ENCODE measurements at places on chromosomes 4 and X. TPM values are rescaled to one million over a fixed set of nuclear protein-coding genes. Genes with fewer than 3 reads are reported as not detected.

The SMIM10 gene
- not detected for total RNA-seq

- peaks cover 21% of the 10 kb centered on the region for H3K27me3 ChIP-seq
- DNase-seq, result peak; percentile 63
- peaks cover 10% of the 10 kb centered on the region for H3K36me3 ChIP-seq
- H3K27ac ChIP-seq, result no peak overlapping the region
- H3K4me1 ChIP-seq, result peaks cover 6% of the 10 kb centered on the region
These were observed 42.8 kb downstream of the CUL4B start for GRCh38 chrX:120517936-120518335.

- H3K27ac ChIP-seq, result no peak overlapping the region
- no peaks in the 10 kb centered on the region for H3K27me3 ChIP-seq
- H3K4me3 ChIP-seq, result no peak overlapping the region
These were observed 458.0 kb upstream of the NWD2 start for GRCh38 chr4:36786519-36786918.

The CENPI gene
- 4.6 TPM for total RNA-seq

DNA sequence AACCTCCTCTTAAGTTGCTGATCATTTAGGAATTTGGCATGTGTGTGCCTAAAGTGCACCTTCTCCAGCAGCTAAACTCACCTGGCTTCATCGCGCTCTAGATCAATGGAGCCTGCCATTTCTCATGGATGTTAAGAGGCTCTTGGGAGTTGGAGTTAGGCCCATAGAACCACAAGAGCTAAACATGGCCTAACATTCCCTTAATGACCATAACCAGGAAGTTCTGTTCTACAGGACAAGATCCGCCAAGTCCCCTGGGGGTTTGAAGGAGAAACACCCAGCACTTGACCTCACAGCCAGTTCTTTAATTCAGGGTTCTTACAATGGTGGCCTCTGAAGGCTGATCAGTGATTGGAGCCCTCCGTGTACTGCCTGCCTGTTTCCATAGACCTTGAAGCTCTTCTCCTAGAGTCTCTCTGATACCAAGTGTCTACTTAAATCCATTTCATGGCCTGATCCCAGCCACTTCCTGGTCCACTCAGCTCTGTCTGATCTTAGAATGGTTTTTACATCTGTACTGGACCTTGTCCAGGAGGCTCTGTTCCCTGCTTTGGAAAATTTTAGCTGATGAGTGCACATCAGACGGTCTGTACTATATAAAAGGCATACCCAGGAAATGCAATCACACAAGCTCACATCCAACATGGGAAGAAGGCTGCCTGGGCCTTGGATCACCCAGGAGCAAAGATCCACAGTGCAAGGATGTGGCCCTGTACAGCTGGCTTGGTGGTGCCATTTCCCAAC lies 45.1 kb downstream of the RPS3A start:
- DNase-seq, result no peak
- H3K27me3 ChIP-seq, result no peaks in the 10 kb centered on the region
- no peaks in the 10 kb centered on the region for H3K4me1 ChIP-seq
- no peak overlapping the region for H3K4me3 ChIP-seq

GRCh38 chrX:111431001-111431400 lies 19.0 kb upstream of the DCX start:
- H3K36me3 ChIP-seq, result no peaks in the 10 kb centered on the region
- no peak overlapping the region for H3K4me3 ChIP-seq
- H3K27ac ChIP-seq, result no peak overlapping the region
- no peaks in the 10 kb centered on the region for H3K4me1 ChIP-seq
- no peak for DNase-seq
- H3K27me3 ChIP-seq, result peaks cover 73% of the 10 kb centered on the region

- H3K4me3 ChIP-seq, result peak overlapping the region; percentile 64
- no peaks in the 10 kb centered on the region for H3K27me3 ChIP-seq
- H3K36me3 ChIP-seq, result peaks cover 5% of the 10 kb centered on the region
These were observed 1.6 kb downstream of the SLC49A3 start for GRCh38 chr4:687048-687970.

GRCh38 chr4:25970226-25970675 lies 56.2 kb downstream of the SMIM20 start:
- H3K36me3 ChIP-seq, result no peaks in the 10 kb centered on the region
- H3K4me3 ChIP-seq, result no peak overlapping the region
- no peak overlapping the region for H3K27ac ChIP-seq
- H3K4me1 ChIP-seq, result no peaks in the 10 kb centered on the region
- DNase-seq, result no peak
- no peaks in the 10 kb centered on the region for H3K27me3 ChIP-seq

The GAGE12F gene
- not detected for total RNA-seq

The KIAA0232 gene
- total RNA-seq, result 15.6 TPM

DNA sequence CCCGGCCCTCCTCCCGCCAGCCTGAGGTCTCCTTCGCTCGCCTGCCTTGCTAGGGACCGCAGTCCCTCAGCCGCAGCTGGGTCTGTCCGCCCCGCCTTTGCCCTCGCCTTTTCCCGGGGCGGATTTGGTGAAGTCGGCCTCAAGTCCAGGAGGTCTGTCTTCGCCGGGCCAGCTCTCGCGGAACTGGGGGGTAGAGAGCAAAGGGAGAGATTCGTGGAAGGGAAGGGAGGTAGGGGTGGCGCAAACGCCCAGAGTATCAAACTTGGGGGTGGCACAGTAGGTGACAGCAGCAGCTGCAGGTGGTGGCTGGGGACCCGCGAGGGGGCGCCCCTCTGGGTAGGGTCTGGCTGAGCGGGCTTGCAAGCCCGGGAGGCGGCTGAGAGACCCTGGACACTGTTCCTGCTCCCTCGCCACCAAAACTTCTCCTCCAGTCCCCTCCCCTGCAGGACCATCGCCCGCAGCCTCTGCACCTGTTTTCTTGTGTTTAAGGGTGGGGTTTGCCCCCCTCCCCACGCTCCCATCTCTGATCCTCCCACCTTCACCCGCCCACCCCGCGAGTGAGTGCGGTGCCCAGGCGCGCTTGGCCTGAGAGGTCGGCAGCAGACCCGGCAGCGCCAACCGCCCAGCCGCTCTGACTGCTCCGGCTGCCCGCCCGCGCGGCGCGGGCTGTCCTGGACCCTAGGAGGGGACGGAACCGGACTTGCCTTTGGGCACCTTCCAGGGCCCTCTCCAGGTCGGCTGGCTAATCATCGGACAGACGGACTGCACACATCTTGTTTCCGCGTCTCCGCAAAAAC lies at the start of gene NPY2R:
Gene NPY2R, plus strand, starts transcription at position 379 of the 797 bp plus-strand sequence. CDS start 5,304 bp downstream, outside the sequence.
- DNase-seq, result no peak
- no peaks in the 10 kb centered on the region for H3K27me3 ChIP-seq
- H3K4me1 ChIP-seq, result no peaks in the 10 kb centered on the region
- peak within 1 kb of the TSS; percentile 50 for H3K4me3 ChIP-seq

DNA sequence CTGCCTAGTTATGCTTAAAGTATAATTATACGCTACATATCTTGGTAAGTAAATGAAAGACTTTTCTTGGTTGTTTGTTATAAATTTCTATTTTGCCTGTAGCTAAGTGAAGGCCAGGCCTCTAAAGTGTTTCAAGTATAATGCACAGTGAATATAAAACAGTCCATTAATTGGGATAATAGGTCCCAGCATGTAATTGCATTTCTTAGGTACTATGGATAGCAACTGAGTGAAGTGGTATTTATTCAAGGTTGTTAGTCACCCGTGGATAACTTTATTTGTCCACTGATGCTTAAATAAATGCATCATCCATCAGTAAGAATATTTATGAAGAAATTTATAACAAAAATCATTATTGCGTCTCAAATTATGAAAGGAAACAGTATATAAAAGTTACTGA lies 59.1 kb downstream of the TEX13C start:
- H3K4me1 ChIP-seq, result no peaks in the 10 kb centered on the region
- no peak overlapping the region for H3K27ac ChIP-seq
- no peak overlapping the region for H3K4me3 ChIP-seq
- no peak for DNase-seq
- no peaks in the 10 kb centered on the region for H3K27me3 ChIP-seq

The ENPEP gene
- total RNA-seq, result not detected

DNA sequence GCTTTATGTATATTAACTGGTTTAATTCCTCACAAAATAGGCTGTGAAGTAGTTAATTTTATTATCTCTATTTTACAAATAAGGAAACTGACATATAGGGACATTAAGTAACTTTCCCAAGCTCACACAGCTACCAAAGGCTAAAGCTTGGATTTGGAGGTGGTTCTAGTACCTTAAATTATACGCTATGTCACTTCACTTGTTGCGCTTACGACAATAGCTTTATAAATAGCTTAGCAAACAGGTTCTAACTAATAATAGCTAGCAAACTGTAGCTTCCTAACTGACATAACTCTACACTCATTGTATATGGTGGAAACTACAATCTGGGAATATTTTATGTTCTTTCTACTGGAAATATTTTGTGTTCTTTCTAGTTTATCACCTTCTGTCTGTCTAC lies 666.4 kb upstream of the CPEB2 start:
- no peaks in the 10 kb centered on the region for H3K27me3 ChIP-seq
- no peak for DNase-seq
- peaks cover 17% of the 10 kb centered on the region for H3K4me1 ChIP-seq
- H3K36me3 ChIP-seq, result no peaks in the 10 kb centered on the region
- H3K4me3 ChIP-seq, result no peak overlapping the region

- H3K4me1 ChIP-seq, result peaks cover 11% of the 10 kb centered on the region
- no peaks in the 10 kb centered on the region for H3K27me3 ChIP-seq
- no peak overlapping the region for H3K4me3 ChIP-seq
- no peak for DNase-seq
- peaks cover 8% of the 10 kb centered on the region for H3K36me3 ChIP-seq
These were observed 161.1 kb downstream of the TRIML1 start for GRCh38 chr4:188300385-188300784.

GRCh38 chr4:72564184-72564583 lies 4.8 kb downstream of the ADAMTS3 start:
- H3K4me3 ChIP-seq, result no peak overlapping the region
- no peaks in the 10 kb centered on the region for H3K36me3 ChIP-seq
- H3K27me3 ChIP-seq, result no peaks in the 10 kb centered on the region
- peaks cover 18% of the 10 kb centered on the region for H3K4me1 ChIP-seq
- H3K27ac ChIP-seq, result no peak overlapping the region

DNA sequence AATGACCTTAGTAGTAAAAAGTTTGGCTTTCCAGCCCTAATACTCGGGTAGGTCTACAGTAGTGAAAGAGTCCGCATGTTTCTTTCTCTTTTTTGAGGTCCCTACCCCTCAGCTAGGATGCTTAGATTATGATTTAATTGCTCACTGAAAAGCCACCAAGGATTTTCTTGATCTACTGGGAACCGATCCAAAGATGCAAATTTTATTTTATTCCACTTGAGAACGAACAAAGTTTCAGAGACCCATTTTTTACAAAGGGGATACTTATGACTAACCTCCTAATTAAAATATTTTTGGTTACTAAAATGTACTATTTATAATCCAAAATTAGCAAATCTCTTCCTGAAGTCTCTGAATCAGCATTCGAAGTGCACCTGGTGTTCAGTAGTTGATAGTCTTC lies 14.3 kb upstream of the PDHA2 start:
- H3K27me3 ChIP-seq, result no peaks in the 10 kb centered on the region
- peaks cover 7% of the 10 kb centered on the region for H3K4me1 ChIP-seq
- no peak for DNase-seq
- H3K27ac ChIP-seq, result no peak overlapping the region

DNA sequence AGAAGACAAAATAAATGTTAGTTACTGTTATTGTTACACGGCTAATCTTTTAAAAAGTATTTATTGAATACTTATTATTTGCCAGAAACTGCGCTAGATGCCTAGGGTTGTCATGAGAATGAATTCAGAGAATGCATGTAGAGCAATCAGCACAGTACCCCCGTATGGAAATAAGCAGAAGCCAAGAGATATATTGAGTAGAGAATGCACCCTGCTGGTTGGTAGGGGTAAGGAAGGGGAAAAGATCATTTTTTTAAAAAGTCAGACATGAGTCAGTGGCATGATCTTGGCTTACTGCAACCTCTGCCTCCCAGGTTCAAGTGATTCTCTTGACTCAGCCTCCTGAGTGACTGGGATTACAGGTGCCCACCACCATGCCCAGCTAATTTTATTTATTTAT lies 13.1 kb upstream of the DRP2 start:
- H3K36me3 ChIP-seq, result no peaks in the 10 kb centered on the region
- peaks cover 24% of the 10 kb centered on the region for H3K27me3 ChIP-seq
- no peak overlapping the region for H3K4me3 ChIP-seq
- H3K4me1 ChIP-seq, result no peaks in the 10 kb centered on the region
- H3K27ac ChIP-seq, result no peak overlapping the region
- peak; percentile 49 for DNase-seq

GRCh38 chrX:100649550-100650356 lies 5.8 kb downstream of the SRPX2 start:
- peaks cover 46% of the 10 kb centered on the region for H3K27me3 ChIP-seq
- H3K36me3 ChIP-seq, result no peaks in the 10 kb centered on the region
- H3K4me1 ChIP-seq, result peaks cover 4% of the 10 kb centered on the region
- DNase-seq, result peak; percentile 60
- H3K4me3 ChIP-seq, result no peak overlapping the region

DNA sequence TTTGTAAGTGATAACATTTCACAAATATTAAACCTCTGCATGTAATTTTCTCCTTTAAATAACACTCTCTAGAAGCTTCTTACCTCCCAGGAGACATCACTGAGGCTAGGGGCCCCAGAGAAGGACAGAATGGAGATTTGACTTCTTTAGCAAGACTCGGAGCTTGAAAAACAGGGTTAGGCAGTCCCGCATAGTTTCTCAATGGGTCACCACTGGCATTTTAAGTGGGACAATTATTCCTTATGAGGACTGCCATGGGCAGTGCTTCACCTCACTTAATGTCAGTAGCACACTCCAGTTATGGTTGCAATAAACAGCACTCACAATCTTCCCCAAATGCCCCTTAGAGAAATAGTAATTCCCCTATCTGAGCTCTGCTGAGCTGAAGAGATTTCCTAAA lies 66.7 kb upstream of the NOCT start:
- H3K4me3 ChIP-seq, result no peak overlapping the region
- no peaks in the 10 kb centered on the region for H3K36me3 ChIP-seq
- peaks cover 11% of the 10 kb centered on the region for H3K4me1 ChIP-seq
- DNase-seq, result no peak
- no peaks in the 10 kb centered on the region for H3K27me3 ChIP-seq

DNA sequence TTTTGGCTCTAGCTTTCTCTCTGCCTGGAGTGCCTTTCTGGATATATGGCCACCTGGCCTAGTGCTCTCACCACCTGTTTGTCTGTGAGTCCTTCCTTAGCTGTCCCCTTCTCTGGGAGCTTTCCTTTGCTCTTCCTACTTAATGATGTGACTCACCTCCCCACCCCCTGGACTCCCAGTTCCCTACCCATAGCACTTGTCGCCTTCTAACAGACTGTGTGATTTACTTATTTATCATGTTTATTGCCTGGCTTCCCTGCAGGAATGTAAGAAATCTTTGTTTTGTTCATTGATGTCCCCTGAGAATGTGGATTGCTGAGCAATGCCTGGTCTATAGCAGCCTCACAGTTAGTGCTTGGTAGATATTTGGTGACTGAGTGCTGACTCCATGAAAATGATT lies 18.9 kb downstream of the ADD1 start:
- peaks cover 40% of the 10 kb centered on the region for H3K4me1 ChIP-seq
- H3K27me3 ChIP-seq, result no peaks in the 10 kb centered on the region
- DNase-seq, result peak; percentile 22

The TMPRSS11B gene
- total RNA-seq, result not detected

The SPANXB1 gene
- total RNA-seq, result not detected

DNA sequence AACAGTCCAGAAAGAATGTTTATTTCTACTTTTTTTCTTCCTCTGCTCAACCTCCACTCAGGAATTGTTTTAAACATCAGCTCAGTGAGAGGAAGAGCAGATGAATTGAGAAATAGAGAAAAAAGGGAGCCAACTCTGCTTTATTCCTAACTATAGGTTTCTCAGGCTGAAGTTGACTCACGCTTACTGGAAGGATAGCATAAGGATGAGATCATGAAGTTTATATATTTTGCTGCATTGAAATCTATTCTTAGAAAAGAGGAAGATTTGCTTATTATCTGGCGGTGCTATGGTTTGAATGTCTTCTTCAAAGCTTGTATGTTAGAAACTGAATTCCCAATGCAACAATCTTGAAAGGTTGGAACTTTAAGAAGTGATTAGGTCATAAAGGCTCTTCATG lies 1673.4 kb upstream of the PCDH7 start:
- no peak overlapping the region for H3K4me3 ChIP-seq
- peaks cover 31% of the 10 kb centered on the region for H3K4me1 ChIP-seq
- peaks cover 5% of the 10 kb centered on the region for H3K36me3 ChIP-seq
- no peaks in the 10 kb centered on the region for H3K27me3 ChIP-seq
- peak overlapping the region; percentile 73 for H3K27ac ChIP-seq
- peak; percentile 52 for DNase-seq

Data from MCF 10A (cell line).